SW480 (cell line): ENCODE measurements at places on chromosomes 2 and 18.
A peak's percentile ranks its signal among the peaks of the same experiment; 100 is the strongest.

DNA sequence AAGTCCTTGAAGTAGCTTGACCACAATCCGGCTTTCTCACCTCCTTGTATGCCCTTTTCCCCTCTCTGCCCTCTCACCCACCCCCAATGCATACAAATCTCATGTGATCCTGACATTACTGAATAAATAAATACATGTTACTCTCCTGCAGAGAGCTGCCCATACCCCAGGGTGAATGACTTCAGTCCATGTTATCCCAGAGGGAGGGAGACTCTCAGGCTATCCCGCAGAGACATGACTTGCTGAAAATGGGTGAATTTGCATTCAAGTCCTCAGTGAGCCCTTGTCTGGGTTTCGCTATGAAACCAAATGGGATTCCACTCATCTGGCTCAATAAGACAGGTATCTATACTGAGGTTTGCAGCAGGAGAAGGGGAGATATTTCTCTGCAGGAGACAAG lies 168.5 kb downstream of the FHOD3 start:
- DNase-seq, result no peak

DNA sequence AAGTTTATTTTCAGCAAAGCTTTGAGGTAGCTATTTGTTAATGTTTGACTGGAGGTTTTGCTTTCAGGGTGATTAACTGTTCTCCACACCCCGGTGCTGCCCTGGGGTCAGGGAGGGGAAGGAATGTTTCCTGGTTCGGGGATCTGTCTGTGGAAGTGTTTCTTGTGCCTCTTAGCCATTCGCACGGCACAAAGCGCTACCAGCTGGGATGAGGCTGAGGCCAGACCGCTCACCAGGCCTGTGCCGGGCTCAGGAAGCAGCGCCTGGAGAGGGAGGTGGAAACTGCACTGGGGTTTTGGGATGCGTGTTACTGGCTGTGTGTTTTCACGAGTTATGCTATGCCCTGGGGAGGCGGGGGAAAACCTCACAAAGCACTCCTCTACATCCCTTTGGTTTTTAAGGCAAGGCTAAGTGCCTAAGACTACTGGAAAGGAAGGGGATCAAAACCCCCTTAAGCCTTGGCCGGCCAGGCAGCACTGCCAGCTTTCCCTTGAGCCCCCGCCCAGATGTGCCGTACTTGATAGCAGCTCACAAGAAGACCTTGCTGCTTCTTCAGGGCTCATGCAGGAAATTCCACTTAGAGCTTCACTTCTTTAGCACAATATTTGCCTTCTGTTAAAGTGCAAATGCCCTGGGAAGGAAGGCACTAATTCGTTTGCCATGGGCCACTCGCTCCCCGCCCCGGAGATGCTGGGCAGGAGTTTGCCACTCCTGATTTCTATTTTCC lies 65.7 kb upstream of the CNGA3 start:
- DNase-seq, result peak; percentile 69

DNA sequence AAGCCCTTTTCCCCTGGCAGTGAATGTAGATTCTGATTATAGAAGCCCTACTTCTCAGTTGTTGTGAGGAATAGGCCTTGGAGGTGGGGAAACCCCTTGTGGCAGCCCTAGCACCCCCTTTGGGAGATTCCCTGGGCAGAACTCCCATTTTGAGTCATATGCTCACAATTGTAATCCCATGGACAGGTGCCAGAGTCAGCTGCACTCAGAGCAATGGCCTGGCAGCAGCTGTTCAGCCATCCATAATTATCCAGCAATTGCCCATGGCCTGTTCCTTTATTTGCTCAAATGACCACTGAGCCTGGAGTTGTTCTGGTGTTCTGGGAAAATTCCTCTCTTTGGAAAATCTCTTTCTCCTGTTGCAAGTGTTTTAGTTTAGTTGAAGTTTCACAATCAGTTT lies 71.7 kb downstream of the PTRHD1 start:
- DNase-seq, result no peak

DNA sequence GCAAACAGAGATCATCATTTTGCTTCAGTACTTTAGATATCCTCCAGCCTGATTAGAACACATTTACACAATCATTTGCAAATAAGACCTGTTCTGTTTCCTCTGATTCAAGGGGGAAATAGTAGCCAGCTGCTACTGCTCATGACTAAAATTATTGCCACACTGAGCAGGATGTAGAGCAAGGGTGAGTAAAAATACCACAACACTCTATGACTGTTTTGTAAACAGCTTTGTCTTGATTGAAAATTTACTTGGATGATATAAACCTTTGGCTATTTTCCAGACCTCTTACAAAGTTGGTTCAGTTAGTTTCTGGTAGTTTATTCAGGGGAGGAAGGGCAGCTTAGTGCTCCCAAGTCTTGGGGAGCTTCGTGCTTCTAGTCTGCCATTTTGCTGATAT lies 286.4 kb upstream of the CNTNAP5 start:
- no peak for DNase-seq

- no peak for DNase-seq
Observed at GRCh38 chr2:15112216-15112615, 448.9 kb downstream of the NBAS start.

- DNase-seq, result no peak
Observed at GRCh38 chr18:50138181-50139064, 56.5 kb downstream of the MYO5B start.

DNA sequence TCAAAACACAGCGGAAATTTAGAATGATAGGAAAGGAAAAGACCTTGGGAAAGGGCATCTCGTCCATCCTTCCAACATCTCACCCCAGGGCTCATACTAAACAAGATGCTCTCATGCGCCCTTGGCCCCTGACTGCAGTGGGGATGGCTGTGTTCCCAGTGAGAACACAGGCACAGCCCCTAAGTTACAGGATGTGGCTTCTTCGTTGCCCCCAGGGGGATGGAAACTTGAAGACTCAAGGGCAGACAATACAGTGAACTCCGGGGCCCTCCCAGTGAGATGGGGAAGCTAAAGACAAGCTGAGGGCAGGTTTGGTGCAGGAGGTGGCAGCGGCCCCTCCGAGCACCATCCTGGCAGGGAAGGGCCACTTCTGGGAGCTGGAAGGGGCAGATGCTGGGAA lies 139.7 kb downstream of the INO80D start:
- no peak for DNase-seq

GRCh38 chr2:187297801-187298200 lies 150.3 kb downstream of the CALCRL start:
- no peak for DNase-seq

DNA sequence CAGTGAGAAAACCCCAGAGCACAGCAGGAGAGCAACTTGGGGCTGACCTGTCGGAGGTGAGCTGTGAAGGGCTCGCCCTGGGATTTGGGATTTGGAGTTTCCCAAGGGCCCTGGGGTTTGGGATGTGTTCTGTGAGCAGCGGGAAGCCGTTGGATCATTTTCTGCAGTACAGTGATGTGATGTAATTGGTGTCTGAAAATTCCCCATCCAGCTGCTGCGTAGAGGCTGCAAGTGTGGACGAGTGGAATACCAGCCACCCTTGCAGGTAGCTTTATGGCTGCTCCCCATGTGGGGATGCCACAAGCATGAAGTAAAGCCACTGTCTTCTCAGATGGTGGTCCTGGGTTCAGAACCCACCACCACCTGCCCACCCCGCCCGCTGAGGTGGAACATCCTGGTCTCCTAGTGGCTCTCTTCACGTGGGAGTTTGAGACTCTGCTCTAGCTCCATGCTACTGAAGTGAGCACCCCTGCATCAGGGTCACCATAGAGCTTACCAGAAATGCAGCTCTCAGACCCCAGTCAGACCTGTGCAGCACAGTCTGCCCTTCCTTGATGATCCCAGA lies 15.0 kb downstream of the IMPA2 start:
- no peak for DNase-seq

DNA sequence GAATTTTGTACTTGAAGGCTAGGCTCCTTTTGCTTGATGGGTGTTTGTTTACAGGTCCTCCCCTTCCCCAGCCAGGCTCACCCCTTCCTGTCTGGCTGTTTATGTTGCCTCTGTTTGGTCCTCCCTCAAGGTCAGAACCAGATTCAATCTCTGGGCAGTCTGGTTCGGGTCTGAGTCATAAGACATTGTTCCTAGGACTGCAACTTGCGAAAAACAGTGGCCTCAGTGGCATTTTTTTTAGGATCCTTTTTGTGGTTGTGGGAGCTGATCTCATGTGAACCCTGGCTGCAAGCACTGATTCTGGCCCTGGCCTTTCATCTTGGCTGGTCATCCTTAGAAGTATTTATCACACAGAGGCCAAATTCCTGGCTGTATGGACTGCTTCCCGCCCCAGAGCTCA lies 370.4 kb downstream of the CLIP4 start:
- no peak for DNase-seq

DNA sequence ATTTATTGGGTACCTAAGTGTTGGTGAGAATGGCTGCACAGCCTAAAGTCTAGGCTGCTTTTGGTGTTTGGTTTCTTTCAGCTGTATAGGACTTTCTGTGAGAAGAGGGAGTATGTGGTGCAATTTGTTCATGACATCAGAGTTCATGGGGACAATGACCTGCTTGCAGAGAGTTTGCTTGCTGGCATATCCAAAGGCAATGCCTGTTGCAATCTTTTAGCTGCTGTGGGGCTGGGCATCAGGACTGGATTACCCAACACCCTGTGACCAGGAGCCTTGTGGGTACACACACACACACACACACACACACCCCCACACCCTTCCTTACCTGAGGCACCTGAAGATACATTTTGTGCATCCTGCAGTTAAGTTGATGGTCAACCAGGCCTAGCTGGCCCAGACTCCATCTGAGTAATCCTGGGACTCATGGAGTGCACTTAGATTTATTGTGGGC lies 68.4 kb downstream of the LIPG start:
- DNase-seq, result no peak

DNA sequence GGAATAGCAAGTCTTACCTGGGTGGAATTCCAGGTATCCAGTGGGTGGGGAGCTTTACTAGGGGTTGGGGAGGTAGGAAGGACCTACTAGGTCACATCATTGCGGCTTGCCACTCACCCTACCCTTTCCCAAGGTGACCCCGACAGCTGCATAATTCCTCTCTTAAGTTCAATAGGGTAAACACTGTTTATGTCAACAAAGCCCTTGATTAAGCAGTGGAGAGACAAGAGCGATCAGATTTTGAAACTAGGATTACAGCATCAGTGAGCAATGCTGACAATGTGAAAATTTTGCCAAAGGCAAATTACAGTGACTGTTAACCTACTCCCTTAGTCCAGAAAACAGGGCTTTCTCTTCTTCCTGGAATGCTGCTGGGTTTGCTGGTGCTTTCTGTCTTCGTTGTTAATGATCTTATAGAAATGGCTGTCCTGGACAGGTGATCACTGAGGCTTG lies 14.5 kb downstream of the SLC19A3 start:
- DNase-seq, result no peak
